ENCODE measurements at places on chromosomes 13 and 19.

GRCh38 chr13:37640499-37640898 is 41.9 kb upstream of the POSTN start:
- DNase-seq = no peak

GRCh38 chr13:107441279-107441678 is 774.1 kb downstream of the LIG4 start:
- DNase-seq = no peak

DNA sequence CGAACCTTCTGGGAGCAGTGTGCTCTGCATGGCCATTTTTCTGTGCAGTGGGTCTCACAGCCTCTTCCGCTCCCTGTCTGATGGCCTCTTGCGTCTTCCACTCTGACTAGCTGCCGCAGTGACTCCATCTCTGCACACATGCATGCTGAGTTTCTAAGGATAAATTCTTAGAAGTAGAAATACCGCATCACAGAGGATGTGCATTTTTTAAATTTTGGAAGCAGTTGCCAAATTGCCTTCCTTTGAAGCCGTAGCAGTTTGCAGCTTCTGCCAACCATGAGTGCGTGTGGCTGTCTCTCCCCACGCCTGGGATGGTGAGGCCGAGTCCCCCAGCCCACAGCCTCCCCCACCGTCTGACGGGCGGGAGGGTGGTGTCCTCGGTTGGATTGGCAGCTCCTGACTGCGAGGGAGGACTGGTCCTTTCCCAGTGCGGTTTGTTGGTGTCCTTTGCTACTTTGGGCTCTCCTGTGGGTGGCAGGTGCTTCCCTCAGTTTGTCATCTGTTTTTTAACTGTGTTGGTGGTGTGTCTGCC is 9.8 kb downstream of the FZR1 start:
- DNase-seq = no peak

- DNase-seq = no peak
These were observed 133.9 kb downstream of the DCT start for GRCh38 chr13:94345374-94346195.

- DNase-seq = no peak
These were observed 620.6 kb downstream of the GPC6 start for GRCh38 chr13:93847162-93847561.

DNA sequence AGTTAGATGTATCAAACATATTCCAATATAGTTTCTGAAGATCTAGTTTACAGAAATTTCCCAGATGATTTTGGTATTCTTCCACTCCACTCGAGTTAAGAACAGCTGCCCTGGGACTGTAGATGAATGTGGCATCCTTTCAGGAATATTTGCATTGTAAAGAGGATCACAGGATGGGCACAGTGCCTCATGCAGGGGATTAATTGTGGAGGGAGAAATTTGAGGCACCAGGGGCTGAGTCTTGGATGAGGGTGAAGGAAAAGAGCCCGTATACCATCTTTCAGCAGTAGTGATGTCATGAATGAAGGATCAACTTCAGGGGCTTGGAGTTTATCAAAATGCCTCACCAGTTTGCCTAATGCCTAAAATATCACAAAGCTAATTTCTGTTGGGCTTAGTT is 4.0 kb upstream of the PDS5B start:
- DNase-seq = no peak

DNA sequence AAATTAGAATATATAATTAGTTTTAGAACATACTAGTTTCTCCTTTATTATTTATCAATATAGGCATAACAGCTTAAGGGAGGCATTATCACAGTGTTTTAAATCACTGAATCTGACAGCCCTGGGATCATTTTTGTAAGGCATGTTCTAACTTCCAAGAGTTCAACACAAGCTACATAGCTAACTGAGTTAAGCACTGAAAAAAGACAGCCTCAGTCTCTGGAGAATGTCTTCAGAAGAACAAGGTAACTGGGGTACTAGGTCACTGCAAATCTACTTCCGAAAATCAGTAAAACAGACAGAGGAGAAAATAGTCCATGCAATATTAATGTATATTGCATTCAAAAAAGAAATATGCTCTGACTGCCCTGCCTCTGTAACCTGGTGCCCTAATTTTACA is 502.1 kb downstream of the RFC3 start:
- DNase-seq = no peak

GRCh38 chr19:12745166-12745897 is 6.3 kb upstream of the BEST2 start:
- DNase-seq = no peak

DNA sequence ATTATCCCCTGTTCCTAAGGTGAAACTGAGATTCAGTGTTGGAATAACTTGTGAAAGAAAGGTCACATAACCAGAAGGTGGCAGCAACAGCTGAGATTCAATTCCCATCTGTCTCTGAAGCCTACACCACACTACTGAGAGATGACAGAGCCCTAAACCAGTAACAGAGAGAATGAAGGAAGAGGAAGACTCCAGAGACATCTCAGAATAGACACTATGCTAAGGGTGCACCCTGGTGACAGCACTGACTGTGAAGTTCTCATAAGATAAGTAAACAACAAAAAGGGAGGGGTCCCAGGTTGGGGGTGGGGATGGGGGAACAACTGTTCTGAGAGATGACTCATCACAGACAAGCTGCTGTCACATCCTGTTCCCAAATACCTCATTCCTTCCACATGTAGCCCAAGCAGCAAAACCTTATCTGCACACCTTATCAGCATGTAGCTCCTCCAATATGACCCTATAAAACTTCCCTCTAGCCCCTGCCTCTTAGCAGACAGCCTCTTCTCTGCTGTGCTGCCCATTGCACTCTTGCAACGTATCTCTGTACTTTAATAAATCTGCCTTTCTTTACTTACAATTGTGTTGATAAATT is 46.5 kb downstream of the UTP14C start:
- no peak for DNase-seq

DNA sequence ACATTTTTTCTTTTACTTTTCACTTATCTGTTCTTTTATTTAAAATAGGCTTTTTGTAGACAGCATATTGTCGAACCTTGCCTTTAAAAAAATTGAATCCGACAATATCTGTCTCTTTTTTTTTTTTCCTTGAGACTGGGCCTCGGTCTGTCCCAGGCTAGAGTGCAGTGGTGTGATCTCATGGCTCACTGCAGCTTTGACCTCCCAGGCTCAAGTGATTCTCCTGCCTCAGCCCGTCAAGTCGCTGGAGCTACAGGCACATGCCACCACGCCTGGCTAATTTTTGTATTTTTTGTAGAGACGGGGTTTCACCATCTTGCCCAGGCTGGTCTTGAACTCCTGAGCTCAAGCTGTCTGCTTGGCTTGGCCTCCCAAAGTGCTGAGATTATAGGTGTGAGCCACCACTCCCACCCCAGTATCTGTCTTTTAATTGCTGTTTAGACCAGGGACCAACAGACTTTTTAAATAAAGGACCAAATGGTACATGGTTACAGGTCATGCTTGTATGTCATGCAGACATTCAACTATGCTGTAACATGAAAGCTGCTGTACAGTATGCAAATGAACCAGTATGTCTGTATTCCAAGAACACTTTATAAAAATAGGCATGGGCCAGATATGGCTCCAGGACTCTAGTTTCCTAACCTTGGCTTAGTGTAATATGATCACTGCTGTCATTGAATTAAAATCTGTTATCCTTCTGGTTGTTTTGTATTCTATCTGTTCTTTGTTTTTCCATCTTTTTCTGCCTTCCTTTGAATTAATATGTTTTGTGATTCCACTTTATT is 80.3 kb downstream of the GJA3 start:
- no peak for DNase-seq

DNA sequence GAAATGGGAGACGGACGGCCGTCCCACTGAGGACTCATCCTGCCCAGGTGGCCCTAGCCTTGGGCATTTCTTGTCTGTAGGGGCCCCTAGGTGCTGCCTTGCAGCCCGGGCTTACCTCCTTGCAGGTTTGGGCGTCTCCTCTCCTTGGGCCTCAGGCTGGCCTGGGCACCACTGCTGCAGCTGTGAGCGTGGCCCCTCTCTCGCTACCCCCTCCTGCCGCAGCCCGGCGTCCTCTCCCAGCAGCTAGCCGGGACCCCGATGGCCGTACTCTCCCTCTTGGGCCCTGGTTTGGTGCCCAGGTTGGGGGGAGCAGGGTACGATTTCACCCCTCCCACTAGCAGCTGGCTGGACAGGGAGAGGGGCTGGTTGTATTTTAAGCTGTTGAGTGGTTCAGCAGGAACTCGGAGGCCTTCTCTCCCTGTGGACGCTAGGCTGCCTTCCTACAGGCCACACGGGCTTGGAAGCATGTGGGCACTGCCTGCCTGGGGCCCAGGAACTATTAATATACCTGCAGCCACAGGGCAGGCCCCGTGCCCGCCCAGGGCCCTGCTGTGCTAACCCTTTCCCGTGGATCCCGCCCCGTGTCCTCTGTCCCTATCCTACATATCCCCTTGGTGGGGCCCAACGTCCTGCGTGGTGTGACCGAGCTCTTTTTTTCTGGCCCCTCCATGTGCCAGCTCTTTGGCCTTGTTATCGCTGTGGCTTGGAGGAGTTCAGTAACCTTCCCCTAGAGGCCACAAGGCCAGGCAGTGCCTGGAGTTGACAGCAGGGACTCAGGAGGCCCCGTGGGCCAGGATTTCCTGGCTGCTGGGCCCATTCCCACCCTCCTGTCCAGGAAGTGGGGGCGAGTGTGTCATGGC is 11.7 kb downstream of the NDUFB7 start:
- DNase-seq = no peak
